ENCODE measurements at places on chromosomes 3 and 15.

DNA sequence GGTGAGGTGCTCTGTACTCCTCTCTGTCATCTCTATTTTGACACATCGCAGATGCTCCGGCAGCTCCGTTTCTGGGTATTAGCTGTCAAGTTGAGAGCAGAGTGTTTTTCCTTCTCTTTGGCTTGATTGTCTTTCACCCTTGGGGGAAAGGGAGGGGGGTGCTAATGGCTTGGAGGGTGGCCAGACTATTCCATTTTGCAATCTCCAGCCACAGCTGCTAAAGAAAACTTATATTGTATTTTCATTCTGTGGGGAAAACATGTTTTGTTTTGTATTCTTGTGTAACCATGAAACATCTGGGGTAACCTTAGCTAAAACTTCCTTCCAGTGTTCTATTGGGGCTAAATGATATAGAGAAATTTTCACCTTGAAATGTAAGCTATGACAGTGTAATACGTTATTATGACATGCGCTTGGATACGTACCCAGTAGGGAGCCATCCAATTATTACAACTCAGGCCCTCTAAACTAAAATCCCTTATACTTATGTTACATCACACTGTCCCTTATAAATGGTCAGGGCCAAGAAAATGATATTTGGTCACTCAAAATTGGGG is 14.0 kb upstream of the LARP6 start:
- DNase-seq, result peak; percentile 82

DNA sequence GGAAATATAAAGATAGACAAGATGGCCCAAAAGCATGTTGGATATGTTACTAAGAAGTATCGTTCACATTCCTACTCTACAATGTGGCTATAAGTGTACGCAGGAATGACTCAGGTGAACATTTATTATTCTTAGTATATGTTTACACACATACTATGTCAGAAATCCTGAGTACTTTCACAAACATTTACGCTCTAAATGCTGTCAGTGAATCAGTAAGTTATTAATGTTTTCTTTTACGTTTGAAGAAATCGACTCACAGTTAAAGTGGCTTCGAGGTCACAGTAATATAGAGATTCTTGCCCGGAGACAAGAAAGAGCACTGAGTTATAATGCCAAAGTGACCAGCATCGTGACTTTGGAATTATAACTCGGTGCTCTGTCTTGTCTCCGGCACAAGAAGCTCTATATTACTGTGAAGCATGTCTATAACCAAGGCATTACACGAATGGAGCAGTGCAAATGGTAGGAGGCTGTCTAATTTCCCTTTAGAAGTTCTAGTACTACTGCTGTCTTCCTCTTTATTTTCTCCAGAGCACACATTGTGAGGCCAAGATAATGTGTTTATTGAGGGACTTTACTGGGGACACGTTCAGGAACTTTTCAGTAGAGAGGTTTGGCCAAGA is 61.8 kb upstream of the P3H2 start:
- DNase-seq, result no peak

- DNase-seq, result no peak
These were observed 25.9 kb upstream of the PLXNA1 start for GRCh38 chr3:126956866-126957650.

GRCh38 chr3:128804811-128805155 is 74.6 kb upstream of the ACAD9 start:
- no peak for DNase-seq

DNA sequence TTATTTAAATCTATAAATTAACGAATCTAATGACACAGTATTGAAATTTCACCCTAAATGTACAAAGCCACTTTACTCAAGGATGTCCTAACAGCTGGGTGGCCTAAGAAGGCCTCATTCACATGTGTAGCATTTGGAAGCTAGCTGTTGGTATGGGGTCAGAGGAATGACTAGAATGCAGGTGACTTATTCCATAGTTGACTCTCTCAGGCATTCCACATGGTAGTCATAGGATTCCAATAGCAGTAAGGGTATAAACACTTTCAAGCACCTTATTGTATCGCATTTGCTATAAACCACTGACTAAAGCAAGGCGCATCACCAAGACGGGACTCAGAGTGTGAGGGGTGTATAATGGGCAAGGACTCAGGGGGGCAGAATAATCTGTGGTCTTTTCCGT is 294.8 kb upstream of the EPHA3 start:
- DNase-seq, result no peak

- DNase-seq, result no peak
These were observed 102.0 kb downstream of the FHIT start for GRCh38 chr3:61149236-61149635.

DNA sequence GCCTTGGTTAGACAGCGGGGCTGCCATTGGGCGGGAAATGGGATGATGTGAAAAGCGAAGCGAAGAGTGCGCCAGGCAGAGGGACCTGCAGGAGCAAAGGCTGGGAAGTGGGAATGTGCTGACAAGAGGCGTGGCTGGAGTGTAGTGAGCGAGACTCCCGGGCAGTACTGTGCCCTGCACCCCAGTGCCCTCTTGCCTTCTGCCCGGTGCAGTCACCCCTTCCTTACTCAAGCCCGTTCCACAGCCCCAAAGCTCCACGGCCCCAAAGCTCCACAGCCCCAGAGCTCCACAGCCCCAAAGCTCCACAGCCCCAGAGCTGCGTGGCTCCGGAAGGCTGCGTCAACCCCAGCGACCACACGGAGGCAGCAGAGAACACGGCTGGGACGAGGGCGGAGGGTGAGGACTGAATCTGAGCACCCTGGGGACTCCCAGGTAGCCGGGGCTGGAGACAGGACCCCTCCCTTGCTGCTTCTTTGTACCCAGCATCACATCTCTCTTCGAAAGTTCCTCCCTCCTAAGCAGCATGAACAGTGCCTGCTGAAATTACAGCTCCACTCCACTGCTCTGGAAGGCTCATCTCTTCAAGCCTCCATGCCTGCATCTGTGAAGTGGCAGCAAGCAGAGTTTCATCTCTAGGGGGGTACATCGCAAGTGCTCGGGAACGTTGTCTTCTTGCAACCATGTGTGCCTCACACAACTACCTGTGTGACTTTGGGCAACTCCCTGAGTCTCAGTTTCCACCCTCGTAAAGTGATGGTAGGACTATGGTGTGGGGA is 108.9 kb downstream of the FBLN2 start:
- no peak for DNase-seq

Data from skeletal muscle cell (primary cell).